ENCODE measurements at places on chromosomes 12 and 14.

DNA sequence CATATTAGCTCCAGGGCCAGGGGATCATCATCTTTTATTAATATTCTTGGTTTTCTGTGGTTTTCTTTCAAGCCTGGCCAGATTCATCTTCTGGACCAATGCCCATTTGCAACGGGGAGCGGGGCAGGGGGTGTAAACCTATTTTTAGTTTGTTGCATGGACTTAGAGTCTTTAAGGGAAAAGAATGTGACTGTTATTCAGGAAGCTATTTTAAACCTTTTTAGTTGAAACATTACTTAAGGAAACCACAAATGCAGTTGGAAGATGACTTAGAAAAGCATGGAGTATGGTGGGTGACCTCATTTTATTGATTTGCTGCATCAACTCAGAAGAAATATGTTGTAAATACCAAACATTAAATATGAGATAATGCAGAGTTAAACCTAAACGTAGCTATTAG lies 368.4 kb upstream of the E2F7 start:
- no peak for DNase-seq

GRCh38 chr14:100129161-100129589 lies 30.3 kb downstream of the DEGS2 start:
- no peak for DNase-seq

DNA sequence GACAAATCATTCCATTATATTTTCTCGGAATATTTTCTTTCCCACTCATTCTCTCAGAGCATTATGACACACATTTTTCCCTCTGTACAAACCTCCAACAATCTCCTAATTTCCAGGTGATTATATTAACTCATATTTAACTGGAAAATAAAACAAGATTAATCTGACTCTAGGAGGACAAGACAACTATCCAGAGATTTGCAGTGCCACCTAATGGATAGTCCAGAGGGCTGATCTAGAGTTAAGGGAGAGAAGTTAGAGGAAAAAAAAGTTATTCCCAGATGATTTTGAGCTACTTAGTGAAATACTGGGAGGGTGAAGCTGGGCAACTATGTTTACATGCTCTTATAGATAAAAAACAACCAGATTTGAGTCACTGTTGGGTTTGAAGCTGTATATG lies 161.7 kb downstream of the ALX1 start:
- DNase-seq: no peak

DNA sequence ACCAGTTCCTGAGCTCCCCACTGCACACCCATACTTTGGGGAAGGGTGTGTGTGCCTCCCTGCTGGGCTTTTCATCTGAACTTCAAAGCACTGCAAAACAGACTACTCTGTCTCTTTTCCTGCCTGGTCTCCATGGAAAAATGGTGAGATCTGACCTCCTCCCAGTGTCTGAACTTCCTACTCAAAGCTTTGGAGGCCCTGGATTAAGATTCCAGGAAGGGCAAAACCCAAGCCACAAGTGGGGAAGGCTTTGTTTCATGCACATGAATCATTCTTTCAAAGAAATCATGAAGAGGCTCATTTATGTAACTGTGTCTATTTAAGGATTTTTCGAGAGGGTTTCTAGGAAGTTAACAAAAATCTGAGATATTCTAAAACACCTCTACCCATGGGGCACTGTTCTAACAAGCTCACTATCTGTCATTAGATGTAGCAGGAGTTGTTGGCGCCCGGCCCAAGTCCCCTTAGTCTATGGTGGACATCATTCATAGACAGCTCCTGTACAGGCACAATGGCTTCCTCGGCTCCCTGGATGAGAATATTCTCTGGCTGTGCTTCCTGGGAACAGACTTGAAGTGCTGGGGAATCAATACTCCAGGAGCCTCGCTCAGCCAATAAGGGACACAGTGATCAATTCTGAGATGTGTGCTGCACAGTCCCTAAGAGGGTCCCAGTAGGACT lies 224.0 kb downstream of the KTN1 start:
- DNase-seq: no peak

DNA sequence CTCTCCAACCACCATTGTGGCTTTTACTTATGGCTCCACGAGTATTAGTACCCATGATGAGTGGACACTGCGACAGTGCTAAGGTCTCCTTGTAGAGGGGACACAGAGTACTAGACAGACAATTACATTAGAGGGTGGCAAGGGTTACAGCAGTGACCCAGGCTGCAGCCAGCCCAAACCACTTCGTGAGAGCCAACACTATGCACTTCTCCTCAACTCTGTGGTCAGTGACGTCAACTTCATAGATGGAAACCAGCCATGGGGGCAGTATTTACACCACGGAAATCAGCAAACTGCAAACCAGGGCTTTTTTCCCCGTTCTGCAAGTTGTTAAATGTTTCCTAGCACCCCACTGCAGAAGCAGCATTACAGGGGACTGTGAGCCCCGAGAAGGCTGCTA lies 61.6 kb upstream of the ZFP36L1 start:
- no peak for DNase-seq

DNA sequence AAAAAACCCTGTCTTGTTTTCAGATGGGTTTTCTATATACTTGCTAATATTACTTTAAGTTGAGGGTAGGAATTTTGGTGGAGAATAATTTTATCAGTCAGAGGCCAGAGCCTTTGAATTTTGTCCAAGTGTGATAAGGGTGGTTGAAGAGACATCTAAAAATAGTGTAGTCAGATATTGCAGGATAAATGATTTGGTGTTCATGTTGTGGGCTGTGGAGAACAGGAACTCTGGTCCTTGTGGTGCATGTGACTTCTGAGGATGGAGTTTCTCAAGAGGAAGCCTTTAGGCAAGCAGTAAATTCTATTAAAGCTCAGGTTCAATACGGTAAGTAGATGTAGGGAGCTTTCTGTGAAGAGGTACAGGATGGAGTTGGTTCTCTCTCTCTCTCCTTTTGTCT lies 2.8 kb downstream of the ADAM21 start:
- no peak for DNase-seq

DNA sequence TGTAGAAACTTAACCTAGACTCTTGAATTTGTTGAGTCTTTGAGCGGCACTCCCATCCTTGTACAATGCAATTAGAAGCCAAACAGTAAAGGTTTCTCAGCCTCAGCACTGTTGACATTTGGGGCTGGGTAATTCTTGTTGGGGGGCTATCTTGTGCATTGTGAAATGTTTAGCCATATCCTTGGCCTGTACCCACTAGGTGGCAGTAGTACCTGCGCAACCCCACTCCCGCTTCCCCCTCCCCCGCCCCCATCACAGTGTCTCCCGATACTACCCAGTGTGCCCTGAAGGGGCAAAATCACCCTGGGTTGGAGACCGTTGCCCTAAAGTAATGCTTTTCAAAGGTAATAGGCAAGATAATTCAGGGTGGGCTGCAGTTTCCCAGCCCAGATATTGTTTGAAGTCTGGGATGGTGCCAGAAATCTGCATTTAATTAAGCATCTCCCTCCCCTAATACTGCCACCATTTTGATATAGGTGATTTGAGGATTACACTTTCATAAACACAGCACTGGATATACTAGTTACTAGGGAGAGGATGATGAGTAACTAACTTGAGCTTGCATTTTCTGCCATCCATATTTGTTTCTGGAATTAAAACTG lies 1.8 kb downstream of the COX6A1 start:
- peak; percentile 26 for DNase-seq

Measured in stimulated activated CD8-positive, alpha-beta memory T cell treated with anti-CD3 and anti-CD28 coated beads, Interleukin-15, amount 100 ng/mL, for 24 hours (primary cell).